ENCODE measurements at places on chromosomes 7 and 10. TPM values are rescaled to one million over a fixed set of nuclear protein-coding genes. Genes with fewer than 3 reads are reported as not detected.

Gene UNC5B
- 4.1 TPM for total RNA-seq

Gene ARHGAP19
- 138 TPM for total RNA-seq

Gene DNAH11
- 0.49 TPM for total RNA-seq

Gene ZSCAN21
- 13.0 TPM for total RNA-seq

Gene HOXA7
- 6.2 TPM for total RNA-seq

Gene WDR86
- 101 TPM for total RNA-seq

Gene ARHGAP22
- 11.7 TPM for total RNA-seq

Gene HTRA1
- total RNA-seq, result 123 TPM

Gene MYL7
- not detected for total RNA-seq

Gene OR2A1
- 0.22 TPM for total RNA-seq

Gene TDRD1
- 0.31 TPM for total RNA-seq

Gene LIPF
- not detected for total RNA-seq

Gene ANKRD61
- 0.27 TPM for total RNA-seq

Gene OR2A12
- total RNA-seq, result not detected

Gene ASAH2
- 4.0 TPM for total RNA-seq

Gene TIAL1
- total RNA-seq, result 121 TPM

Gene MYOZ1
- 1.1 TPM for total RNA-seq

Gene CTAGE15
- total RNA-seq, result not detected

Gene CPVL
- total RNA-seq, result 21.5 TPM

Gene SYT15B
- 12.5 TPM for total RNA-seq

Gene GTPBP4
- total RNA-seq, result 31.4 TPM

Gene CACNB2
- 1.2 TPM for total RNA-seq

Gene SEM1
- 53.7 TPM for total RNA-seq

Gene TMEM140
- total RNA-seq, result 29.4 TPM

Gene AKR1C2
- total RNA-seq, result 97.9 TPM

Gene PON3
- 8.9 TPM for total RNA-seq

Gene AGR2
- total RNA-seq, result 0.40 TPM

Gene CAMK2B
- total RNA-seq, result 26.9 TPM

Gene GNG11
- total RNA-seq, result 26.3 TPM

Gene FGL2
- total RNA-seq, result 269 TPM

Gene MOGAT3
- total RNA-seq, result not detected

Gene ZC3HAV1L
- total RNA-seq, result 19.7 TPM

Gene TBXAS1
- total RNA-seq, result 19.1 TPM

Gene FANK1
- total RNA-seq, result 2.1 TPM

Gene HYCC1
- 60.0 TPM for total RNA-seq

Gene KCNMA1
- total RNA-seq, result 10.7 TPM

Gene AASS
- 54.3 TPM for total RNA-seq
